Cortex of kidney (tissue), 1 donor: ENCODE measurements at places on chromosomes 16 and 17.

DNA sequence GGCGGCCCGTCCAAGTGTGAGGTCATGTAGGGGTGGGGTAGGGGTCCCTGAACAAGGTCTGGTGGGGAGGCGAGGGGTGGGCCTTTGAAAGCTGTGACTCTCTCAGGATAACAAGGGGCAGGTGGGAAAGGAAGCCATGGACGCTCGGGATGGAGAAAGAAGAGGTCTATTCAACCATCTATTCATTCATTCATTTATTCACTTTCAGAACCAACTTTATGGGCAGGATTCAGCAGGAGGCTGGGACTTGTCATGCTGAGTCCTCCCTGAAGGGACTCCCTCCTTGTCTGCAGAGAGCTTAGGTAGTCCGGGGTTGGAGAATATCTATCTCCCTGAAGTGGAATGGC lies 8.6 kb upstream of the CD300A start:
- no peak for DNase-seq

GRCh38 chr17:27157898-27158297 lies 136.0 kb upstream of the WSB1 start:
- DNase-seq: no peak

DNA sequence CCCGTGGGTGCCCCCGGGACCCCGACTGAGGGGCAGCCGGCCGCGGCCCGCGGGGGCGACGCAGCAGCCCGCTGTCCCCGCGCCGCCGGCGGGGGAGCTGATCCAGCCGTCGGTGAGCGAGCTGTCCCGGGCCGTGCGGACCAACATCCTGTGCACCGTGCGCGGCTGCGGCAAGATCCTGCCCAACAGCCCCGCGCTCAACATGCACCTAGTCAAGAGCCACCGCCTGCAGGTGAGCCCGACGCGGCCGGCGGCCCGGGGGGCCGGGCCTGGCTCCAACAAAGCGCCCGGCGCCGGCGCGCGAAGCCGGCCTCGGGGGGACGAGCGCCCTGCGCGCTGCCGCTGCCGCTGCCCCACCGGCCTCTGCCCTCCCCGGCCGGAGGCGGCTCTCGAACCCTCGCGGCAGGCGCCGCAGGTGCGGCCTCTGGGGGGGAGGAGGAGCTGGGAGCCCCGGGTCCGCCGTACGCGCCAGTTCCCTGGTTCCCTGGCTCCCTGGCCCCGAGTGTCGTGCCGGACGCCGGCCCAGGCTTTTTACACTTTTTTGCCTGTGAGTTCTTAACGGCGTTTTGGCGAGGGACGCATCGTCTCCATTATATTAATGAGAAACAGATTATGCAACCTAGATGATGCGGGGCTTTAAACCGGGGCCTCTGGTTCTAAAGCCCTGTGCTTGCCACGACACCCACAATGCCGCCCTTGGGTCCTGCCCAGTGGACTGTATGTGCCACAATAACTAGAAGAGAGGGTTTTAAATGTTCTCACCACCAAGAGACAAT lies 521 bp downstream of the ATMIN start:
- no peak for DNase-seq

- DNase-seq: no peak
These were observed 318.7 kb downstream of the CPPED1 start for GRCh38 chr16:12484972-12485371.

DNA sequence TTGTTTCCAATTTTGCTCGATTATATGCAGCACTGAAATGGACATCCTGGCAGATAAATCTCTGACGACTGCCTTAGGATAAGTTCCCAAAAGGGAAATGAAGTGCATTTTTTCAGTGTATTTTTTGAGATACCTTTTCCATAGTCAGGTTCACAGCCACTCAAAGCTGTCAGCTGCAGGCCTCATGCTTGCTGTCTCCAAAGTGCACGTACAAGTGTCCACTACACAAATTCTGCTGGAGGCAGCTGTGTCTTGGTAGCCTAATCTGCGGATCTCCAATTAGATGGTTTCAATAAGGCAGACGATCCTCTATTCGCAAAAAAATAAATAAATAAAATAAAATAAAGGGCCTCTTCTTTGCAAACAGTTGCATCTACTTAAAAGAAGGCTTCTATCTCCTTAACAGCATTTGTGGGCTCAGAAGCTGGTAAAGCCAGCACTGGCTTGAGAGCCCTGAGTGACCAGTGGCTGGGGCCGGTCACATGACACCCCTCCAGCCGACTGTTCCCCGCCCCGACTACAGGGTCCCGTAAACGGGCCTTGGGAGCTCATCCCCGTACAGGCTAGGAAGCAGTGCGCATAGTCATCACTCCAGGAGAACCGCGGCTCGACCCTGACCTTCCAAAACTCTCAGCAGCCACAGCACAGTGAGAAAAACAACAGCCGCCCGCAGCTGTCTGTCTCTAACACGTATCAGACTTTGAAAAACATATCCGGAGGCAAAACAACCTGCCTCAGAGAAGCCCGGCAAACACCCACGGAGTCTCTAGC lies 18.8 kb downstream of the RPH3AL start:
- DNase-seq: no peak

- DNase-seq: no peak
These were observed 1.9 kb downstream of the CLEC16A start for GRCh38 chr16:10946308-10946707.

DNA sequence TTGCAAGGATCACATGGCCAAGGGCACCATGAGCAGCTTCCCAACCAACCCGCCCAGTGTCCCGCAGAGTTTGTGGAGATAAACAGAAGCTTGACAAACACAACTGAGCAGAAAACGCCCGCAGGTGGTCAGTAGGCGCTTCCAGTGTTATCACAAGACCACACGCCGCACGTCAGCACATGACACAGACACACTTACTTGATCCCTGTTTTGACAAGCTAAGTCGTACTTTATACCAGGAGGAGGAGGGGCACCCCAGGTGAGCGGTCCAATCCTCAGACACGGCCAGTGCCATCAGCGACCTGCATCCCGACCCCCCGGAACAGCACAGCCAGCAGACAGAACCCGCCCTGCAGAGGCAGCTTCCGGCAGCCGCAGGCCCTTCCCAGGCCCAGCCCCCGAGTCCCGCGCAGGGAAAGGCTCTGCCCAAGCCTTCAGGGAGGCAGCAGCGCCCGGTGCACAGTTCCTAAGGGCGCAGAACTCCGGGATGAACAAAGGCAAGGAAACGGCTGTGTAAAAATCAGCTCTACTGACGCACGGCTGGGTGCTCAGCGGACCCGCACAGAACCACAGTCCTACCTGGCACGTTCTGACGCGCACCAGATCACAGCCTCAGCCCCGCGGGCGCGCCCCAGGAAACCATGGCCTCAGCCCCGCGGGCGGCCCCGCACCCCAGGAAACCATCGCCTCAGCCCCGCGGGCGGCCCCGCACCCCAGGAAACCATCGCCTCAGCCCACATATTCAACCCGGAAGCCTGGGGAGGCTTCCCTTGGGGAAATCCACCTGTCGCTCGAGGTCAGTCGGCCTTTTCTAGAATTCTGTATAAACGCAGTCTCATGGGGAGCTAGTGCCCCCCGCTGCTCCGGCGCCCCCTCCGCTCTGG lies 27.8 kb downstream of the AXIN1 start:
- DNase-seq: no peak

GRCh38 chr16:83900571-83900970 lies 1.7 kb downstream of the MLYCD start:
- DNase-seq: no peak

DNA sequence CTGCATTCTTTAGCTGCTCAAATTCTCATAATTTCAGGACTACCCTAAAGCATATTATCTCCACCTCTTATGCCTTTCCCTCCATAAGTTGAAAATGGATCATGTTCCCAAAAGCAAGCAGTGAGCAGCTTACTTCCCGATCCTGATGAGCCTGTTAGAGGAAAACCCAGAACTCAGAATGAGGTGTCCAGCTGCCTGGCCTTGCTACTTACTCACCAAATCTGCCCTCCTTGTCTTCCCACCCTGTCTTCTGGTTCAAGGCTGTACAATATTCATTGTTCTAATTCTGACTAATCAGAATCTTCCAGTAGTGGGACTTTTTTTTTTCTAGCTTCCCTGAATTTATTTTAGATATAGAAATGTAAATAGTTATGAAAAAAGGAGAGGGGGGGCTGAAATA lies 10.8 kb downstream of the LYRM1 start:
- no peak for DNase-seq

- DNase-seq: no peak
These were observed 22.6 kb upstream of the CBFA2T3 start for GRCh38 chr16:88999457-89000206.

DNA sequence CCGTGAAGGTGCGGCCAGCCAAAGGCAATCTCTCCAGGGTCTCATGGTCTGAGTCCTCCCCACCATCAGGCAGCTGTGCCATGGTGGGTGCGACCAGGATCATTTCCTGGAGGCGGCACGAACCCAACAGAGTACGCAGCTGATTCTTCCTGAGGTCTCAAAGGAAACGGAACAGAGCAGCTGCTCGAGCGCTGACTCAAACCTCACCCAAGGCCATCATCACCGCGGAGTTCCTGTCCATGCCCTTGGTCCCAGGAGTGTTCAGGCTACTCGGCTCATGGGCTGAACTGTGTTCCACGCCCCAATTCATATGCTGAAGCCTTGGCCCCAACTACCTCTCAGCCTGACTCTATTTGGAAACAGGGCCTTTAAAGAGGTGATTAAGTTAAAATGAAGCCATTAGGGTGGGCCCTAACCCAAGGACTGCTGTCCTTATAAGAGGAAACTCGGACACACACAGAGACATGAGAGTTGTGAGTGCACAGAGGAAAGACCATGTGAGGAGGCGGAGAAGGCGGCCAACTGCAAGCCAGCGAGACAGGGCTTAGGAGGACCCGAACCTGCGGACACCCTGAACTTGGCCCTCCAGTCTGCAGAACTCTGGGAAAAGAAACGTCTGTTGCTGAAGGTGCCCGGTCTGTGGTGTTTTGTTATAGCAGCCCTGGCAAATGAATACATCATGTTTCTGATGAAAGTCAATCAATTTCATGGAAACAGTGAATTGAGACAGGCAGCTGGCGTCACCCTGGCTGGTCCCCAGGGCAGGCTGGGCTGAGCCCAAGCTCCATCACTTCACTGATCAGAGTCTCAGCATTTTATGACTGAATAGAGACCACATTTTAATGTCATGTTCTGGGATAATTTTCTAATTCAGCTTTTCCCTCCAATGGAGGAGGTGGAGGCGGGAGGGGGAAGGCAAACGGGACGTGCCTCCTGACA lies 13.7 kb downstream of the MXRA7 start:
- no peak for DNase-seq

DNA sequence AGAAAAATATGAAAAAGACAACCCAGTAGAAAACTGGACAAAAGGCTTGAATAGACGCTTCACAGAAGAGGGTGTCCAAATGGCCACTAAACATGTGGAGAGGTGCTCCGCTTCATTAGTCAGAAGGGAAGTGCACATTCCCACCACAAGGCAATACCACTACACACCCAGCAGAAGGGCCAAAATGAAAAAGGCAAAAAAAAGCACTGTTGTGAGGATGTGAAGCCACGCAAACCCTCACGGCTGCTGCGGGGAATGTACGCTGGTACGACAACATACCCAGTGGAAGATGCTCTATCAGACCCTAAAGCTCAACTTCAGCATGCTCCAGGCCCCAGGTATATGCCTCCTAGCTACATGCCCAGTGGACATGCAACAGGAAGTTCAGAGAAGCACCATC lies 17.0 kb downstream of the PIK3R5 start:
- DNase-seq: no peak

GRCh38 chr17:28970879-28971278 lies 19.6 kb upstream of the PHF12 start:
- no peak for DNase-seq

DNA sequence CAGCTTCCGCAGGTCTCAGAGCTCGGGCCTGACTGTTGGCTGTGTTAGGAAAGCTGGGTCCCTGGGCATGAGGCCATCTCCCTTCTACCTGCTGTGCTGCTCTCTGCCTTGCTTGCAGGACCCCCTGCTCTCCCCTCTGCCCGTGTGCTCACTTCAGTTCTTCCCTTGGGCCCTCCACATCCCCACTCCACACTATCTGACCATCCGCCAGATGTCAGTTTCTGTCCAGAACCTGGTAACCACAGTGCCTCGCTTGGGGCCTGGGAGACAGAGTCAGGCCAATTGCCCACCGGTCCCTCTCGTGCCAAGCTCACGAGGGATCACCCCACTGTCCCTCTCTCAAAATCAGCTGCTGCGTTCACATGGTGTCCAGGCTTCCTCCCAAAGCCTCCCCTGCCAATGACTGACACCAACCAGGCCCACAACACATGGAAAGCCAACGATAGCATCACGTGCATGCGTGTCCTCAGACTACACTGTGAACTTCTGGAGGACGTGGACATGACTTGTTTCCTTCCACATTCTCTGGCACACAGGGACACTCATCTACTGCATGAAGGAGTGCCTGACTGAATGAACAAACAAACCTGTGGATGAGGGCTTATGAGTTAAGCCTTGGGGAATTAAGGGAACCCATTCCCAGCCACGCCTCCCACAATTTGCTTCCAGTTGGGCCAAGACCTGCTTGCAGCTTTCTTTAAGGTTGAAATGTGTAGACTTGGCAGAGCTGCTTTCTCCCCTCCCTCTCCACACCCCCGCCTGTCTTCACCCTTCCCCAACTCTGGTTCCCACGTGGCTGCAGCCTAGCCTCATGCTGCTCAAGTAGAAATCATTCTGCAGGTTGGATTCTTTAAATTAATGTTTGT lies 72.5 kb upstream of the ZNF423 start:
- DNase-seq: no peak

DNA sequence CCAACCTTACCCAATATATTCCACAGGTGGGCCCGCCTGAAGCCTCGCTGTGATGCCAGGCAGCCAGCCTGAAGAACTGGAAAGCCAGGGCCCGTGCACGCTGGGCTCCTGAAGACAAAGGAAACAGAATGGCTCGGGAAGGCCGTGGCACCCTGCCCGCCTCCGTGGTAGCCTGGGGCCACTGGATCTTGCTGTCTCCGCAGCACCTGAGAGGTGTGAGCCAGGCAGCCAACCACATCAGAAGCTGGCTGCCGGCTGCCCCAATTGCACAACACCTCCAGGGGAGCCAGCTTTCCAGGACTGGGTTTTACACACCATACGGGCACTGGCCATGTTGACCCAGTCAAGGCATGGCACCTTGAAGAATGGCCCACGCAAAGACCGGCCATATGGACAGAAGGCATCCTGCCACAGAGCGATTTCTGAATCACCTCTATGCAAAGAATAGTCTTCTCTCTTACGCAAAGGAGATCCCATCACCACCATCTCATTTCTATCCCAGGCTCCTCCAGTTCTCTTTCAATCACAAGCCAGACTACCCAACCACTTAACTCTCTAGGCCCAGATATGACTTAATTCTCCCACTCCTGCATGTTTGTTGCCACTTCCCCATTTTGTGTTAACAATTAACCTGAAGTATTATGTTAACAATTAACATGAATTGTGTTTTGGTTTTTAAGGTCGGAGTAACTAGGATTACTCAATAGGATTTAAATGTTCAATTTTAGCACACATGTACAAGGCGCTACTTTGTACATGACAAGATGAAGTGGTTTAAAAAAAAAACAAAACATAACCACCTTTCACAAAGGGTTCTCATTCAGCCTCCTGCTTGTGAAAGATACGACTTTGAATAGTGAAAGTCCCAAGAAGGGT lies 32.1 kb downstream of the ZFHX3 start:
- no peak for DNase-seq
